ENCODE measurements at places on chromosomes 2 and 18.

DNA sequence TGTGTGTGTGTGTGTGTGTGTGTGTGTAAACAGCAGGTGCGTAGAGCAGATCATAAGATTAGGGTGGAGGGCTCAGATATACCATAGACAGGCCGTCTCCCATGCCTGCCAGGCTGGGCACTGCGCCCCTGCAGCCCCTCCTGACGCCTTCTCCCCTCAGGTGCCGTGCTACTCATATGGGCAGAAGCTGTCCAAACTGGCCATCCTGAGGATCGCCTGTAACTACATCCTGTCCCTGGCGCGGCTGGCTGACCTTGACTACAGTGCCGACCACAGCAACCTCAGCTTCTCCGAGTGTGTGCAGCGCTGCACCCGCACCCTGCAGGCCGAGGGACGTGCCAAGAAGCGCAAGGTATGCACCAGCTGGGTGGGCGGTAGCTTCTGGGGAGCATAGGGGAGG, 10.0 kb downstream of the ATOH8 start:
- no peak for DNase-seq

DNA sequence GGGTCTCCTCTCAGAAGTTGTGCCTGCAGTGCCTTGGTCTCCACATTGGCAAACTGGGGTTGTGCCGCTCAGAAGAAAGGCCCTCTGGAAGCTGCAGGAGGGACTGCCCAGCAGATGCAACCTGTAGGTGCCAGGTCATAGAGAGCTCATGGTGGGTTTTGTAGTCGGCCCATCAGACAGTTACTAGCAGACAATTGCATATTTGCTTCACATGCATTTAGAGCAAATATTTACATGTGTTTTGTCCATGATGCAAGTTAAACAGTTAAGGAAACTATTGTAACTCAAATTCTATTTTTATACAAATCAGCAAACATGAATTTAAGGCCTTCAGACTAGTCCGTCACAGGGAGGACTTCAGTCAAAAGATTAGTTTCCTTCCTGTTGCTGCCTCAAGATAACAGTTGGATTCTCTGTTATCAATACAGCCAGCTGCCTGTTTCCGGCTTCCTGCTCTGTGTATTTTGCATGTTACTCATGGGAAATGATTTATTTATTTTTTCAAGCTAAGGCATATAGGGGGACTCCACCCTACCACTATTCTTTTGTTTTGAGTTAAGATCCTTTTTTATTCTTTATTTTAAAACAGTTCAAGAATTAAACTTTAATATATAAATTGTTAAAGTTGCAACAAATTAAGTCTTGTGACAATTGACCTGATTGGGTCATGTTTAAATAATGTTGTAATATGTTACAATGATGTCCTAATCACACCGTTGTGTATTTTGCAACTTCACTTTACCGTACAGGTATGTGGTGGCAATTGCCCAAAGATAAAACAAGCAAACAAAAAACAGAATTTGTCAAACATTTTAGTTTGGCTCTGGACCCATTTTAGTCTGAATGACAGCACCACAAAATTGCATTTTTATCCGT, 133.5 kb downstream of the SPTBN1 start:
- DNase-seq = no peak

DNA sequence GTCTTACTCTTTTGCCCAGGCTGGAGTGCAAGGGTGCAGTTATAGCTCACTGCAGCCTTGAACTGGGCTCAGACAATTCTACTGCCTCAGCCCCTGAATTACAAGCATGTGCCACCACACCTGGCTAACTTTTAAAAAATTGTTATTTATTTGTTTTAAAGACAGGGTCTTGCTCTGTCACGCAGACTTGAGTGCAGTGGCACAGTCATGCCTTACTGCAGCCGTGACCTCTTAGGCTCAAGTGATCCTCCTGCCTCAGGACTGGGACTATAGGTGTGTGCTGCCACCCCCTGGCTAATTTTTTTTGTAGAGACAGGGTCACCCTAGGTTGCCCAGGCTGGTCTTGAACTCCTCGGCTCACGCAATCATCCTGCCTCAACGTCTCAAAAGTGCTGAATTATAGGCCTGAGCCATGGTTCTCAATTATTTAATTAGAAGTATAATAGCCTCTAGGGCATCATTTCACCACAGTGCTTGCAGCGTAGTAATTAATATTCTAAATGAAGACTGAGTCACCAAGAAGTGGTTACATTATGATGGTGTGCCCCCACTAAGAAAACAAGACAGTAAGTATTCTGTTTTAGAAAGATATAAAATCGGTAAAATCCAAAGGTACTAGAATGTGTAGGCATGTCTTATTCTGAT, 69.6 kb downstream of the EML4 start:
- peak; percentile 21 for DNase-seq

DNA sequence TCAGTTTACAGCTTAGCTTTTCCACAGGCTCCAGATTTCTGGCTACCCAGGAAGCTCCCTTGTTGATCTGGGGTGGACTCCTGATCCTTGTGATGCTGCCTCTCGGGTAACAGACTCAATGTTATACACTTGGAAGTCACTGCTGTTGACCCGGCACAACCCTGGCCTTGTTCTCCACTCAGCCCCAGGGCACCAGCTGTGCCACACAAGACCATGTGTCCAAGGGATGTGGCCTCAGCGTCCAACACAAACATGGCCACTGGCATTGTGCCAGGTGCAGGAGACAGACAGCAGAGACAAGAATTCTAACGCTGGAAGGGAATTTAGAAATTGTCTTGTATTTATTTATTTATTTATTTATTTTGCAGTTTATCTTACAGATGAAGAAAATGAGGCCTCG, 39.0 kb upstream of the PPP4R1 start:
- DNase-seq = no peak

GRCh38 chr18:40414155-40414754, 1540.8 kb upstream of the PIK3C3 start:
- DNase-seq = no peak

GRCh38 chr2:17966798-17967197, 88.3 kb downstream of the KCNS3 start:
- DNase-seq = no peak

DNA sequence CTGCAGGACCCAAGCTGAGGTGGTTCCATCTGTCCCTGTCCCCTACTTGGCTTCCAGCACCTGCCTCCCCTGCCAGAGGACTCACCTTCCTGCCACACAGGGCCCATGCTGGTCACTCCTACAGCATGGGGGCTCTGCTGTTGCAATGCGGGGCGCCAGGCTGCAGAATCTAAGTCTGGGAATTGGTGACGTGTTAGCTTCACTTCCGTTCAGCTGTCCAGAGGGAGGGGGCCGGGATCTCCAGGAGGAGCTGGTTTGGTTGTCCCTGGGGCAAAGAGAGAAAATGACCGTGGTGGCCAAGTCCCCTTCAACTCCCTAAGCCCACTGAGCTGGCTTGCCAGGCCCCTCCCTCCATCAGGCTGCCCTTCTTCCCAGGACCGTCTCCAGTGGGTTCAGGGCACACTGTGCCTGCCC, 69.5 kb downstream of the IL1R2 start:
- DNase-seq = no peak

- DNase-seq = no peak
These were observed 197.6 kb downstream of the NDUFA10 start for GRCh38 chr2:239827523-239827890.

- no peak for DNase-seq
These were observed 298.7 kb downstream of the CDCA7 start for GRCh38 chr2:173653432-173653805.

GRCh38 chr2:32768387-32769174, 140.7 kb downstream of the TTC27 start:
- DNase-seq = no peak

GRCh38 chr2:1055014-1055595, 104.5 kb downstream of the SNTG2 start:
- DNase-seq = no peak

- peak; percentile 93 for DNase-seq
These were observed at the start of gene RAB31 for GRCh38 chr18:9708057-9708433. TSS of gene RAB31 (plus strand) at chr18:9708301. CDS start at chr18:9708406, 105 bp downstream.

DNA sequence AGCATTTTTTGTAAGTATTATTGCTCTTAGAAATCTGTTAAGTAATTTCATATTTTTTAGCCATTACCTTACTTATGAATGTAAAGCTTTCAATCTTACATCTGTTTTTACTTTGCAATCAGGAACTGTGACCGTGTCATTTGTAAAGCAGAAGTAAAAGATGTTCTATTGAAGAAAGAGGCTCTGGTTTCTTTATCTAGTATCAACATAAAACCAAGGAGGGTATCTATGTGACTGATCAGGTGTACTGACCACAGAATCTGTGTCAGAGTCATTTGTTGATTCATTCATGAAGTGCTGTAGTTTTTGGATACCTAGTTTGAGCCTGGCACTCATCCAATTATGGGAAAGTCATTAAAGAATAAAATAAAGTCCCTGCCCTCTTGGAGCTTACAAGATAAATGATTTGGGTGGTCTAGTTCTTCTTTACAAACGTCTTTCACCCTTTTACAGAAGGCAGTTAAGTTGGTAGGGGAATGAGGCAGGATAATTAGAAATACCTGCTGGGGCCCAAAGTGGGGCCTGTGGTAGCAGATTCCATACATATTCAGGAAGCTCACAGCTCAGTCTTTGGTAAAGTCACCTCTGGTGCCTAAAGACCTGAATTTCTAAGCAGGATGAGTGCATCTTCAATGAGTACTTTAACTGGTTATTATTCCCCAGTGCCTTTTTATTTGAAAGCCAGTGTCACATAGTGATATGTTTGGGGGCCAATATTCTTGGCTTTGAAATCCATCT, 260.6 kb upstream of the NT5C1B start:
- DNase-seq = no peak

- DNase-seq = peak; percentile 1
These were observed 154.6 kb downstream of the ANKRD36 start for GRCh38 chr2:97267411-97268074.

- no peak for DNase-seq
These were observed 17.1 kb downstream of the ITM2C start for GRCh38 chr2:230881840-230882239.

- DNase-seq = no peak
These were observed 41.4 kb upstream of the COPS8 start for GRCh38 chr2:237044281-237044680.

DNA sequence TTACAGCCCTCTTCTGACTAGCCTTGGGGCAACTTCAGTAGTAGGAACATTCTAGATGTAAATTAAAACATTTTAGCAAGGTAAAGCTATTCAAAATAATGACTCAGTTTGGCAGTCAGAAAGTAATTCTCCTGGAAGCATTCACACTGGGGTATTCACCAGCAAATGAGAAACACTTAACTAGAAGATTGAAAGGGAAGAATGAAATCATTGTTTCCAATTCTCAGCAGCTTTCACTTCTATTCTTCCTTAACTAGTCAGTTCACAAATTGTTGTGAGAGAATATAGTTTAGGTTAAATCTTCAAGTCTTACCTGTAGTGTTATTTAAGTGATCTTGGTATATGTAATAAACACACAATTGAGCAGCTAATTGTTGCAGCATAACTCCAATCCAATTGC, 1135.6 kb upstream of the FAM98A start:
- no peak for DNase-seq

DNA sequence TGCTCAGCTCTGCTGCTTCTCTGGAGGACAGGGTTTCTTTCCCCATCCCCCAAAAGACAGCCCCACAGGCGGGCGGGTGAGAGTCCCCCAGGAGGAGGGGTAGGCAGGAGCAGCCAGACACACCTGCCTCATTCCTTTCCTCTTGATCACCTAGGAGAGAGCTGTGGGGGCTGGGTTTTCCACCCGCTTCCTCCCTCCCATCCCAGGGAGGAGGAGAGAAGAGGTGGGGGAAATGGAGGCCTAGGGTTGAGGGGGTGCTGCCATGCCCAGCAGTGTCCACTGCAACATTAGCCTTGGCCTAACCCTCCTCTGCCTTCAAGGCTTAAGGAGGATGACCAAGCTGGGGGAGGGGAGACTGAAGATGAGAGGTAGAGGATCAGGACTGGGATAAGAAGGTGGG, 14.7 kb downstream of the WNT10A start:
- no peak for DNase-seq

GRCh38 chr18:32881009-32881408, 108.2 kb upstream of the KLHL14 start:
- DNase-seq = no peak

GRCh38 chr2:58449286-58450010, 208.3 kb upstream of the FANCL start:
- peak; percentile 74 for DNase-seq

DNA sequence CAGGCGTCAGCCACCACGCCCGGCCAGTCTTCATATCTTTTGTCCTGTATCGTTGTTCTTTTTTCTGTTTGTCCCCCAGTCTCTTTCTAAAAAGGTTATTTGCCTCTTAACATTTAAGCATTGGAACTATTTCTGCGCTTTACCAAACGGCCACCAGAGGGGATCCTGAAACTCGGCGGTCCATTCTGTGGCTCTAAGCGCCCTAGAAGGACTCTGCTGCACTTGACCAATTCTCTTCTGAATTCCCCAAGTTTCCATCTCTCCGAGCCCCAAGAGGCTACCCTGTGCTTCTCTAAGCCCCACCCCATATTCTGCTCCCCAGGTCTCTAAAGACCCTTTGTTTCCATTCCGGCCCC, 33.1 kb upstream of the REG3G start:
- no peak for DNase-seq

DNA sequence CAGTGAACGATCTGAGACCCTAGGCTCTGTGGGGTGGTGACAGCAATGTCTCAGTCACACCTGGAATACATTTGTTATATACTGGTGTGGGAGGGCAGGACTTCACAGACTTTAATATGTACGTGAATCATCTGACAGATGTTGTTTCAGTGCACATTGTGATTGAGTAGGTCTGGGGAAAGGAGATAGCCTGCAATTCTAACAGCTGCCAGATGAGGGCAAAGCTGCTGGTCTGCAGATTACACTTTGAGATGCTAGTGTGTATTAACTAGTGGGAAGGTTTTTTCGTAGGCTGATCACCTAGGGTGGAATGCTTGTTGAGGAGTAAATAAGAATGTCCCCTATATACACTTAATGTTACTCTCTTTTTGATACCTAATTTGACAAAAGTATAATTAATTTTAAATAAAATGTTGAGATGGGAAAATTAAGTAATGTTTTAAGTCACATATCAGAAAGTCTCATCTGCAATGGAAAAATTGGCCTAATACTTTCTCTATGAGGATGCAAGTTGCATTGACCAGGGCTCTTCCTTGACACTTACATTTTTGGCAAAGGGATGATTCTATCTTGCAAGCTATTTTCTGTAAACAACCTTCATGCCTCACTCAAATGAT, 496.9 kb upstream of the HNMT start:
- no peak for DNase-seq

DNA sequence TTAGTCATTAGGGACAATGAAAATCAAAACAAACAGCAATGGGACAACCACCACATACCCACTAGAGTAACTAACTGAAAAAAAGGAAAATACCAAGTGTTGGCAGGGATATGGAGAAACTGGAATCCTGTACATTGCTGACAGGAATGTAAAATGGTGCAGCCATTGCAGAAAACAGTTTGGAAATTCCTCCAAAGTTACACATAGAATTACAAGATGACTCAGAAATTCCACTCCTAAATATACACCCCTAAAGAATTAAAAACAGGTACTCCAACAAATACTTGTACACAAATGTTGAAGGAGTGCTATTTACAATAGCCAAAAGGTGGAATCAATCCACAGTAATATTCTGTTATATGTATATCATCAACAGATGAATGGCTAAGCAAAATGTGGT, 110.9 kb downstream of the ROCK1 start:
- DNase-seq = no peak
